Muscle of leg (tissue), 16 donors: ENCODE measurements at places on chromosomes 1 and 21. TPM values are rescaled to one million over a fixed set of nuclear protein-coding genes. Genes with fewer than 3 reads are reported as not detected.
A peak's percentile ranks its signal among the peaks of the same experiment; 100 is the strongest.

The HHIPL2 gene
- 0.31 TPM for total RNA-seq

The ITGB2 gene
- total RNA-seq: 8.0 TPM

The ADAMTS4 gene
- 7.8 TPM for total RNA-seq

The RNU1-3 gene
- total RNA-seq: 2,384 TPM

The LCE3D gene
- not detected for total RNA-seq

The SDHB gene
- total RNA-seq: 103 TPM

The CD5L gene
- not detected for total RNA-seq

The CLCA4 gene
- not detected for total RNA-seq

DNA sequence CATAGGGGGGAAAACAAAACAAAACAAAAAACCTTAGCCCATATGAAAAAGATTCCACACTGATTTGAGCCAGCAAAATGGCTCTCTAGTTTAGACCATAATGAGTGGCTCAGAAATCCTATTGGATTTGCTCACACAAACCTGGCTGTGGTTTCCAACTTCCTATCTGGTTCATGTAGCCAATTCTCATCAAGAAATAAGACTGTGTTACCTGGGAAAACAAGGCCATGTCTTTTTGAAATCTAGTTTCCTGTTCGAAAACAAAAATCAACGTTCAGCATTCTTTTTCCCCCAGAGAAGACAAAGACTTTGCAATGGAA is 69.2 kb downstream of the TBX15 start:
- DNase-seq: peak; percentile 67

DNA sequence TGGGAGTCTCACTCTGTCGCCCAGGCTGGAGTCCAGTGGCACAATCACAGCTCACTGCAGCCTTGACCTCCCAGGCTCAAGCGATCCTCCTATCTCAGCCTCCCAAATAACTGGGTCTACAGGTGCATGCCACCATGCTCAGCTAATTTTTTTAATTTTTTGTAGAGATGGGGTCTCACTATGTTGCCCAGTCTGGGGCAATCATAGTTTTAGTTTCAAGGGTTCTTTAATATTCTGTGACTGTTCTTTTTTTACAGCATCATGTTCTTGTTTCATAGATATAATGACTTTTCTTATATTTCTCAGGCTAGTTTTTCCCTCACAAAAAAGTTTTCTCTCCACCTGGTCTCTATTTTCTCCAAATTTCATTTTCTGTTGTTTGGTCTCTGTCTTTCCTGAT is 25.4 kb upstream of the SMYD2 start:
- DNase-seq: no peak

DNA sequence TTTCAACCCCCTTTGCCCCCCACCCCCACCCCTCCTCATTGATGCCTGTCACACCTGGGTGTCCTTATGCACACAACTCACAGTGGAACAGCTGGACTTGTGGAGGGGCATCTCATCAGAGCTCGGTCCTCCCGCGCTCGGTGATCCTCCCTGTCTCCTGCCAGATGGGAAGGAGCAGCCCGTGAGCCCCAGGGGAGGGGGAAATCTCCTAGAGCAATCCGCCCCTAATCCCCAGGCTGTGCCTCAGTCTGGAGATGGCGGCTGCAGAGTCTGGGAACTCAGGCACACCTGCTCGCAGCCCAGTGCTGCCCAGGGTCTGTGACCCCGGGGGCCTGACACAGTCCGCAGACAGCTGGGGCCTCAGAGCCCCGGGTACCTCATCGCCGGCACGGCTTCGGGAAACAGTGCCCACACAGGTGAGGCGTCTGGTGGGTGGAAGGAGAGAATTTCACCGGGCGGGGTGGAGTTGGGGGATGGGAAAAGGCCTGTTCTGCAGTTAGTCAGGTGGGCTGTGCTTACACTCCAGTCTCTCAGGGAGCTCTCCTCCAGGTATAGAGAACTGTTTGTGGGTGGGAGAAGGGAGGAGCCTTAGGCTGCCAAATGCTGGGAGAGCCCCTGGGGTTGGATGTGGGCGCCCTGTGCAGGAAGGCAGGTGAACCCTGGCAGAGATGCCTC is 29.3 kb downstream of the TMCC2 start:
- no peak for DNase-seq

GRCh38 chr1:39609618-39610331 is 29.7 kb downstream of the HEYL start:
- DNase-seq: peak; percentile 69

GRCh38 chr1:23551849-23552248 is 7.5 kb downstream of the ID3 start:
- DNase-seq: no peak

- no peak for DNase-seq
Measured at GRCh38 chr1:56816264-56816663, 2.9 kb downstream of the FYB2 start.

DNA sequence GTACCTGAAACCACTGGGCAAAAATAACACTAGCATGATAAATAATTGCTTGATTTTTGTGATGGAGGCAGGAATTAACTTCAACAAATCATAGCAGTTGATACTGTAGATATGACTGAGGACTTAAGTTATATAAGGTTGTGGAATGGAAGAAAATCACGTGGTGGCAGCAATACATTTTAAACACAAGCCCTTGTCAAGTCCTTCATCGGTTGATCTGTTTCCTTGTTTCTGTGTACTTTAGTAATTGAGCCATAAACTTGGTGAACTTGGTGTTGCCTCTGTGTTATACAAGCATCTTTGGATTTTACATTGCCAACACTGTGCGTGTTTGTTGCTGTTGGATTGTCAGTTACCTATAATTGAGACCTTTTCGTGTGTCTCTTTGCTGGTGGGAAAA is 114.4 kb downstream of the CAMTA1 start:
- DNase-seq: no peak

DNA sequence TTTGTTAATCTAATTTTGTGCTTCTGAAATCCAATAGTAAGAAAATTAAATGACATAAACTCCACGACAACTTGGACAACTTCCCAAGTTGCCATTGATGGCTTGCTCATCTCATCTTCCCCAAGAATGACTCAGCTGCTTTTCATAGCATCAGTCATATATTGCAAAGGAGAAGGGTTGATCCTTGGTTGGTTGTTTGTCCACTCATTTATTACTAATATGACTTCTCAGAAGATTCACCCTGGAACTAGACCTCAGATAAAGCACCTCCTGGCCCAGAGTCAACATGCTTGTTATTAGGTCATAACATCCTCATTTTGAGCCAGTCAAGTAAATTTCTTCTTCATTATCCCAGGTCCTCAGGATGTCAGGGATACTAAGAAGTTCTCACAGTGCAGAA is 2.3 kb upstream of the LCE3D start:
- no peak for DNase-seq

GRCh38 chr1:40783001-40783905 is at the start of gene KCNQ4:
Gene KCNQ4, plus strand, starts transcription at chr1:40783787. Its CDS starts 307 bp downstream, at chr1:40784094.
- peak; percentile 67 for DNase-seq

DNA sequence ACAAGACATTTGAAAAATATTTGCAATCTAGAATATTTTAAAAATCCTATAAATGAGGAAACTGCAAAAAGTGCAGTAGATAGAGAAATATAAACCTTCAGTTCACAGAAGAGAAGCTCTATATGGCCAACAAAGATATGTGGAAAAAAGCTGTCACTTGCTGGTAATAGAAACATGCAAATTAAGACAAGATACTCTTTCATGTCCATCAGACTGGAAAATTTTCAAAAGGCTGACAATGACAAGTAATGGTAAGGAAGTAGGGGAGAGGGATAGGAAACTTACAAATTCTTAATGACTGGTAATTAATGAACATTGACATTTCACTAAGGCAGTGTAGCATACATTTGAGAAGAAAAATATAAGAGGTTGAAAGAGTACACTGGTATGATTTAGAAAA is 147.9 kb downstream of the MRPL39 start:
- DNase-seq: no peak

GRCh38 chr21:45980271-45980670 is 1.3 kb upstream of the COL6A1 start:
- no peak for DNase-seq

GRCh38 chr1:192005976-192006375 is 152.3 kb upstream of the RGS18 start:
- peak; percentile 2 for DNase-seq

DNA sequence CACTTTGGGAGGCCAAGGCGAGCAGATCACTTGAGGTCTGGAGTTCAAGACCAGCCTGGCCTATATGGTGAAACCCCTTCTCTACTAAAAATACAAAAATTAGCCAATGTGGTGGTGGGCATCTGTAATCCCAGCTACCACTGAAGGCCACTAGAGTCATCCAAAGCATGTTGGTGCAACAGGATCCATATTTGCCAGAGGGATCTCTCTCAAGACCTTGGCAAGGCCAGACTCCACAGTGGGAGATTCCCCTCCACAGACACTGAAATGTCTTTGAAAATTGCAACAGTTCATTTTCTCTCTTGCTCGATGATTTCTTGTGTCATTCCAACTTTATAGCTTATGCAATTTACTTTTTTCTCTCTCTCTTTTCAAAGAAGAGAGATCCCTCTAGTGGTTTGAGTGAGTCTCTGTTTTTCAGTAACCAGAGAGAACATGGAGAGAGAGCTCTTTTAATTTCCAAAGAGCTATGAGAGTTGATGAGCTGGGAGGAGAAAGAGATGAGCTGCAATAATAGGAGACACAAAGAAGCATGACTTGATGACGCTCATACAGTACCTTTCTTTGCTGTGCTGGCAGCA is 176.8 kb upstream of the USP25 start:
- peak; percentile 27 for DNase-seq

- peak; percentile 62 for DNase-seq
Measured at GRCh38 chr1:62977366-62977765, 193.4 kb downstream of the ATG4C start.

DNA sequence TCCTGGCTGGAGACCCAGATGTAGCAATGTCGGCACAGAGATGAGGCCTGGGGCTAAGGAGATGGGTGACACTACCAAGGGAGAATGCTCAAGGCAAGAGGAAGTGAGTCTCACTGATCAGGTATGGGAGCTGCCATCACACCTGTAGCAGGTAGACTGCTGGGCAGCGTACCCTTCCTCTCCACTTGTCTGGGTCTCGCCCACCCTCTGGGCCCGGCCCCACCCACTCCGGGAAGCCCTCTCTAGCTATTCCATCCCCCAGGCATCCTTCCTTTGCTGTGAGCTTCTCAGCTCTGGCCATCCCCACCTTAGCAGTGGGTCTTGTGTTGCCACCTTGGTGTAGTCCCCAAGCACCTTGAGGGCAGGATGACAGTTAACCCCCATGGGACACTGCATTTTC is 87.7 kb upstream of the EDN2 start:
- no peak for DNase-seq

GRCh38 chr1:97451046-97451826 is 469.6 kb downstream of the DPYD start:
- DNase-seq: no peak

DNA sequence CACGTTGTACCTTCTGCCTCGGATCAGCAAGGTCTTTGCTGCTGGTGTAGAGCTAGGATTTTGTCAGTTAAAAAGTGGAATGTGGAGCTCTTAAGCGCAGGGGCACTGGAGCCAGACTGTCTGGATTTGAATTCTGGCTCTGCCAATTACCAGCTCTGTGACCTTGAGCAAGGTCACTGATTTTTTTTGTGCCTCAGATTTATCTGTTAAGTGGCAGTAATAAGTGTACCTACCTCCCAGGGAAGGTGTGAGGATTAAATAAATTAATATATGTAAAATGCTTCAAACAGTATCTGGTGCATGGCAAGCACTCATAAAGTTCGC is 40.3 kb downstream of the UBE2U start:
- DNase-seq: no peak

DNA sequence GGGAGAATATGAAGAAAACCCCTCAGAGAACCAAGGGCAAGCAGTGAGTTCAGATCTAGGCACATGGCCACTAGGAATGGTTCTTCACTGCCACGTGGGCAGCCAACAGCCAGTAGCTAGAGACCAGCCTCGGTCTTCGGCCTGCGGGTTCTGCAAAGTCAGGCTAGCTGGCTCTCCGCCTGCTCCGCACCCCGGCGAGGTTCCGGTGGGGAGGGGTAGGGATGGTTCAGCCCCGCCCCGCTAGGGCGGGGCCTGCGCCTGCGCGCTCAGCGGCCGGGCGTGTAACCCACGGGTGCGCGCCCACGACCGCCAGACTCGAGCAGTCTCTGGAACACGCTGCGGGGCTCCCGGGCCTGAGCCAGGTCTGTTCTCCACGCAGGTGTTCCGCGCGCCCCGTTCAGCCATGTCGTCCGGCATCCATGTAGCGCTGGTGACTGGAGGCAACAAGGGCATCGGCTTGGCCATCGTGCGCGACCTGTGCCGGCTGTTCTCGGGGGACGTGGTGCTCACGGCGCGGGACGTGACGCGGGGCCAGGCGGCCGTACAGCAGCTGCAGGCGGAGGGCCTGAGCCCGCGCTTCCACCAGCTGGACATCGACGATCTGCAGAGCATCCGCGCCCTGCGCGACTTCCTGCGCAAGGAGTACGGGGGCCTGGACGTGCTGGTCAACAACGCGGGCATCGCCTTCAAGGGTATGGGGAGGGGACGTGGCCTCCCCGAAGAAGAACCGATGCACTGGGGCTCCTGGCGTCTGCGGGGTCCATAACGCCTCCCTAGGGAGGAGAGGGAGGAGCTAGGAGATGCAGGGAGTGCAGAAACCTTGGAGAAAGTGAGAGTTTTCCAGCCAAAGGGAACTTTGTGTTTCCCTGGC is at the start of gene CBR1:
Gene CBR1 (plus strand): TSS at position 312 of the 871 bp plus-strand sequence. CDS start 92 bp downstream, at position 404.
- DNase-seq: peak; percentile 93

DNA sequence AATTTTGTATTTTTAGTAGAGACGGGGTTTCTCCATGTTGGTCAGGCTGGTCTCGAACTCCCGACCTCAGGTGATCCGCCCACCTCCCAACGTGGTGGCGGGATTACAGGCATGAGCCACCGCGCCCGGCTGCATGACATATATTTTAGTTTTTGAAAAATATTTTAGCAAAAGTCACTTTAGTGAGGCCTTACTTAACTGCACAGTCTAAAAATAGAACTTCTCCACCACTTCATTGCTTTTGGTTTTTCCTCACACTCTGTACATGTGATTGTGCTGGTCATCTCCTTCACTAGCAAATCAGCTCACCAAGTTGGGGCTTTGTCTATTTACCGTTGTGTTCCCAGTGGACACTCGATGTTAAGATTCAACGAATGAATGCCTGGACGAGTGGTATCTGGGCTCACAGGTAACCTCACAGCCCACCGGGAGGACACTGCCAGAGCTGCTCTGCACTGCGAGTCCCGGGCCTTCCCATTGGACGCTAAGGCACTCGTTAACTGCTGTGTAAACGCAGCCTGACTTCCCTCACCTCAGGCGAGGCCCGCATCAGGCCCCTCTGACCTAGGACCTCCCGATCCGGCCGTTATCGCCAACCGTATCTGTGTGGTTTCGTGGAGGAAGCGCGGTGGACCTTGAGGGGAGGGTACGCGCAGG is 14.0 kb upstream of the ZNF692 start:
- peak; percentile 87 for DNase-seq
